ENCODE measurements at places on chromosomes 2 and 18.

- no peak for DNase-seq
These were observed 87.2 kb downstream of the SLC5A7 start for GRCh38 chr2:108073415-108074072.

GRCh38 chr2:199216253-199216652 lies 241.5 kb downstream of the SATB2 start:
- DNase-seq: no peak

GRCh38 chr2:49582946-49583345 lies 428.6 kb upstream of the FSHR start:
- DNase-seq: peak; percentile 79

DNA sequence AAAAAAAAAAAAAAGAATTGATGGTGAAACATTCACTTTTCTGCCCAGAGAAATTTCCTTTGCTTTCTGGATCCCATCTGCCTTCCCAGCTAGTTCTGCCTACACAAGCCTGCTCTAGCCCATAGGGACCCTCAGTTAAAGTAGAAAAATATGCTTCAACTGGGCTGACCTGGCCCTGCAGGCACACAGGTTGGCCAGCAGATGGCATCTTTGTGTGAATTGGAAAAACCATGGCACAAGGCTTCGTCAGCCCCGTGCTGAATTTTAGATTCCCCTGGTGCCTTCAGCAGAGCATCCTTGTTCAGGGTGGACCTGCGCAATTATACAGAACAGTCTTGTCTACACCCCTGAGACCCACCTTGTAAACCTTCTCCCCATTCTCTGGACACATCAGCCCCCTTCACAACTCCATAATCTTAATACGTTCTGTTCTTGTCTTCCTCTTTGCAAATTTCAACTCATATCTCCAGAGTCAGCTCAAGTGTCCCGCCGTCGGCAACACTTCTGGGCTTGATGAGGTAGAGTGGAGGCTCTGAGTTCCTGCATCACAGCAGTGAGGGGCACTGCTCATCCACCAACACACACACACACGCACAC lies 114.5 kb downstream of the INSIG2 start:
- peak; percentile 56 for DNase-seq

DNA sequence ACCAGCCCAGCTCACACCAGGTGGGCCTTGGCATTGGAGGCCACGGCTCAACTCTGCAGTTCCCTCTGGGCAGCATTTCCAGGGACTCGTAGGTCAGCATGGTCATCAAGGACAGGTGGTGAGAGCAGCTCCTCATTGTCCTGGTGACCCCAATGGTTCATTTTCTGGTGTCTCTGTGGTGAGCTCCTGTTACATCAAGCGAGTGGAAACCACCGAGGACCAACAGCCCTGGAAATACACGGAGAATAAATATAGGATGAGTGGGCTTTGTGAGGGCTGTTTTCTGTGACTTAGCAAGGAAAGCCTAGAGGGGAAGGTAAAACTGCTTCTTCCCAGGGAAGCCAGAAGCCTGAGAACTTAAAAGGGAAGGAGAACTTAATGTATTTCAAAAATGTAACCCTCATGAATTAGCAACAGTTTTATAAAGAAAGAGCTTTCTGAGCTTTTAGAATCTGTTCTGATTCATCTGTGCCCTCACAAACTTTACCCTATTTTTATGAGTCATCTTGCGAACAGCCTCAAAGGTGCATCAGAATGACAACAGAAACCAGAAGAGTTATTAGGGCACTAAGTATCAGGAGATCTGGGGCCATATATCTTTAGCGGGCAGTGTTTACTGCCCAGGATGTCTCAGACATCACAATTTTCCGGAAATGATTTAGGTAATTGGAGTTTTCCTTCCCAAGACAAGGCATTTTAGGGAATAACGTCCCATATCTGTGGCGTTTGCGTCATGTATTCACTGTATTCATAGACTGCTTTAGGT lies 18.7 kb downstream of the C2orf92 start:
- DNase-seq: no peak

DNA sequence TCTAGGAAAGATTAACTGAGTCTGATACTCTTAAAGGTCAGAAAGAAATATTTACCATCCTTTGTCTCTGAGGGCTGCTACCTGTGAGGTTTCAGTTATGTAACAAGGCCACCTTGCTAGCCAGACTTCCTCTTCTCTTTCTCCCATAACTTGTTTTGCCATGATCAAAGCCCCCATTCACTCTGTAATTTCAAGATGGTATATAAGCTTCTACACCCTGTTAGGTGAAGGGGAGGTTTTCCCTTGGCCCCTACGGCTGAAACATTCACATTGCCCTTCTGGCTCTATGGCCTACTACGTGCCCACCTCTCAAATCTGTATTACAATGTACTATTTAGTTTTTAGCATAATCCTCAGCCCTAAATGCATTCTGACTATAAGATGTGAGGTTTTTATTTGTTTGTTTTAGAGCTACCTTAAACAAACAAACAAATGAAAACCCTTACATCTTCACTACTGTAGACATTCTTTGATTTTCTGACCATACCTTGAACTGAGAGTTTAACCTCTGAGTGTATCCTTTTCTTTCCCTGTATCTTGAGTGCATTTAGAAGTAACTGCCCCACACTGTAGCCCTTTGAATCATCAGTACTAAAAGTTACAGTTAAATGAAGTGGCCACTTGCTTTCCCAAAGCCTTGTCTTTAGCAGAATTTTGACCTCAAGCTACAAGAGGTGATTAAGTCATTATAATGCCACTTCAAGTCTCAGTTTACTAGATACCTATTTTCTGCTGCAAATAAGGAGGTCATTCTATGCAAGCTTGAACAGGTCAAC lies 332.2 kb downstream of the SOCS6 start:
- DNase-seq: no peak

DNA sequence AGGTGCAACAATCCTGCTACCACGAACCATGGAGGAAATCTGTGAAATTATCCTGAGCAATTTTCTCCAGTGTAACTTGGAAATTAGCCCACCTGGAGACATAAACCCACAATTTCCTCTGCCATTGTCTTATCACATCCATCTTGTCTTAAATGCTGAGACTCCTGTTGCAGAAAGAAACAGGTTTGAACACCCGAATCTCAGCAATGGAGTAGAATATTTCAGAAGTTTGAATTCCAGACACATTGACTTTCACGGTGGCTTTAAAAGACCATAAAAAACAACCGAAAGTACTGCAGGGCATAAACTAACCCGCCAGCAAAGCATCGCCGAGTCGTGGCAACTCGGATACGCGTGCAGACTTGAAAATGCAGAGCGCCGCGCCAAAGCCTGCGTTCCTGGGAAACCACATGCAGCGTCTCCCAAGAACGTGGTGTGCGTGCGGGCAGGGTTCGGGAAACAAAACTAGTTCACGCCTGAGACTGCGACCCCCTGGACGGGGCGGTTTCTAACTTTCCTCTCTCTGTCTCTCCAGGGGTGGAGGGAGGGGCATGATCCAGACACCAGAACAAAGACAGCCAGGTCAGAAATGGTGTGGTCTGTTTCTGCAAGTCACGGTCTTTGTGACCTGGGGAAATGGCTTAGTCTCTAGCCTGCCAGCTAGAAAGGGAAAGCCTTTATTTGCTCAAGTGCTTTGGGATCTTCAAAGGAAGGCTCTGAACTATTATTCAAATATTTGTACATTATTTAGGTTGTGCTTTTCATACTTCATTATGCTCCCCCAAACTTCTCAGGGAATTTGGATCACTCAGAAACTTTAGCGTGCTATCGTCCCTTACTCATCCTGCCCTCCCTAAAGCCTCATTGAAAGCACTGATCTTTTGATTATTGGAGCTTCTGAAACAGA lies 26.9 kb upstream of the KCTD1 start:
- DNase-seq: peak; percentile 68

DNA sequence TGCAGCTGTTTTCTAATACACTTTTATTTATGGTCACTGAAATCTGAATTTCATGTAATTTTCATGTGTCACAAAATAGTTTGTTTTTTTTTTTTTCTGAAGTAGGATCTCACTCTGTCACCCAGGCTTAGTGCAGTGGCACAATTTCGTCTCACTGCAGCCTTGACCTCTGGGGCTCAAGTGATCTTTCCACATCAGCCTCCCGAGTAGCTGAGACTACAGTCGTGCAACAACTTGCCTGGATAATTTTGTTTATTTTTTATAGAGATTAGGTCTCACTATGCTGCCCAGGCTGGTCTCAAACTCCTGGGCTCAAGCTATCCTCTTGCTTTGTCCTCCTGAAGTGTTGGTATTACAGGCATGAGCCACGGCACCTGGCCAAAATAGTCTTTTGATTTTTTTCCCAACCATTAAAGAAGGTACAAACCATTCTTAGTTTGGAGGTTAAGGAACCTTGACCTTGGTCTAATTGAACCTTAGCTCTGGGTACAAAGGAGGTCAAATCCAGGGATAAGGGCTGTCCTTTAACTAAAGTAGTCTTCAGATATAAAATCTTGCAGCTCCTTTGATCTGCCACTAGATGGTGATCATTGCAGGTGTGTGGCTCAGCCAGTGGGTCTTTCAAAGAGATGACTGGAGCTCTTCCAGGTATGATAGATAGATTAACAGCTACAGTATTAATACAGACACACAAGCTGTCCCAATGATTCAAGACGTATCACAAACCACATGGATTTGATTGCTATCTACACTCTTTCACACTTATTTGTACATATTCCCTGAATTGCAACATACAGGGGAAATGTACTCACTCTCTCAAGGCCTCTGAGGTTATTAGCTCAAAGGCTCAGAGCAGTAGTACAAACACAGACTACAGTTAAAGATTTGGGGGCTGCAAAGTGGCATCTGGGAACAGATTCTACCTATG lies 4.7 kb upstream of the KRCC1 start:
- DNase-seq: peak; percentile 48

DNA sequence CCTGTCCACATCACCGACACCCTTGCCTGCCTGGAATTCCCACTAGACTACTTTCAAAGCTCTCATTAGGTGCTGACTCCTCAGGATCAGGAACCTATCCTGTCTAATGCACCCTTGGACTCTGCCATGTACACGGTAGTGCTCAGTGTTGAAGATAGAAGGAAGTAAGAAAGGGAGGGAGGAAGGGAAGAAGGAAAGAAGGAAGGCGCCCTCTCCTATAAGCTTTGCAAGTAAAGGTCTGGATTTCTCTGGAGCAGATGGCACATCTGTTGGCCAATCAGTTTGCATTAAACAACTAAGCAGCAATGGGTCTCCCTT lies 45.3 kb downstream of the SCTR start:
- DNase-seq: no peak

- peak; percentile 87 for DNase-seq
These were observed 55.3 kb upstream of the AFF3 start for GRCh38 chr2:100197631-100198153.

- peak; percentile 61 for DNase-seq
These were observed at the start of gene DAW1 for GRCh38 chr2:227871375-227871791. TSS of gene DAW1 (plus strand) at chr2:227871631. CDS start at chr2:227871690, 59 bp downstream.

DNA sequence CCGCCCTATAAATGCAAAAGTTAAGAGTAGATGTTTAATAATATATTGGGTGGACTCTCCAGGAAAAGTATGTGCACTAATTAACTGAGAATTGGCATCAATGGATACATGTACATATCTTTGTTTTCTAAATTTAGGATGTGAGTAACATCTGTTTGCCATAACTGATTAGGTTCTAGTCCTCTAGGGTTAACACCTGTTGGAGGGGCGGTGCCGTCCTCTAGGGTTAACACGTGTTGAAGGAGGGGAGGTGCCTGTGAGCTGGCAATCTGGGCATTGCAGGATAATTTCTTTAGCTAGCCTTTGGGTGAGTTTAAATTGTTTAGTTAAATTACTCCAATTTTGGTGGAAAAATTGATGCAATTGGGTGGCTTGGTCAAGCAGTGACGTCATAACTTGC lies 30.9 kb downstream of the HTR2B start:
- DNase-seq: no peak

Measured in fibroblast of skin of abdomen (primary cell).